ENCODE measurements at places on chromosomes 4 and X.

DNA sequence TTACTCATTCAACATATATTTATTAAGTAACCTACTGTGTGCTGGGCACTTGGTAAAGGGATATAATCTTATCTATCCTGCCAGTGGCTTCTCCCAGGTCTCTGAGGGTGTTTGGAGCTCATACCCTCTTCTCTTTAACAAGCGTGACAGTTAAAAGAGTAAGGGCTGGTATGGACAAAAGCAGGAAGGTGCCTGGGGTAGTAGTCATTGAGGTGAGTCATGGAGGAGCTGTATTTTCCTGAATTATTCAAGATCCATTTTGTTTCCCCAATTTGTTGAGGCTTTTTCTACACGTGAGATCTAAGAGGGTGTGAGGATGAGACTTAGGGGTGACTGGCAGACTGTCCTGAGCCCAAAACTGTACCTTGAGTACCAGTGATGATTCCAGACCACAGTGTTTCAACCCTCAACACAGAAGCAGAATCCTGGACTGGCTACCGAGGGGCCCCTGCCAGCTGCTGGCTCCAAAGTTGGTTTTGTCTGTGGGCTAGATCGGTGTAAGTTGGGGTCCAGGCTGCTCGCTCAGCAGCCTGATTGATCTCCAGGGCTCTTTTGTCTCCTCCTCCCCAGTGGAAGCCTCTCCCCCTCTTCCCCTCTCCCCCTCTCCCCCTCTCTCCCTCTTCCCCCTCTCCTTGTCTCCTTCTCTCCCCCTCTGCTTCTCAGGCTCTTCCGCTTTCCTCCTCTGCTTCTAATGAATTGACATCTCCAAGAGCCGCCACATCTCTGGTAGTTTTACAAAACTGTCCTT is at the start of gene DRP2:
Gene DRP2, plus strand, starts transcription at position 671 of the 748 bp plus-strand sequence. CDS start 11,862 bp downstream, outside the sequence.
- no peak for DNase-seq

- DNase-seq = peak; percentile 19
These were observed 134.1 kb downstream of the OR13H1 start for GRCh38 chrX:131677655-131678628.

DNA sequence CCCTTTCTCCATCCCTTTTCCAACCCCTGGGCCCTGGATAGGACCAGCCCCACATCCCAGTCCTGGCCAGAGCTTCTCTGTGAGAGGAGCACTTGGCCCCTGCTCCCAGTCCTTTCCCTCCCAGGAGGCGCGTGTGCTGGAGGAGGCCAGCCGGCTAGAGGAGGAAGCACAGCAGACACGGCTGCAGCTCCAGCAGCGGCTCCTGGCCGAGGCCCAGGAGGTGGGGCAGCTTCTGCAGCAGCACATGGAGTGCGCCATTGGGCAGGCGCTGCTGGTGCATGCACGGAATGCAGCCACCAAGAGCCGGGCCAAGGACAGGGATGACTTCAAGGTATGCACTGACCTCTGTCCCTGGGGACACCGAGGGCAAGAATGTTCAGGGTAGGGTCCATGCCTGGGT is 87.5 kb downstream of the EVC start:
- no peak for DNase-seq

- DNase-seq = no peak
These were observed 819 bp downstream of the PDLIM3 start for GRCh38 chr4:185534511-185534865.

DNA sequence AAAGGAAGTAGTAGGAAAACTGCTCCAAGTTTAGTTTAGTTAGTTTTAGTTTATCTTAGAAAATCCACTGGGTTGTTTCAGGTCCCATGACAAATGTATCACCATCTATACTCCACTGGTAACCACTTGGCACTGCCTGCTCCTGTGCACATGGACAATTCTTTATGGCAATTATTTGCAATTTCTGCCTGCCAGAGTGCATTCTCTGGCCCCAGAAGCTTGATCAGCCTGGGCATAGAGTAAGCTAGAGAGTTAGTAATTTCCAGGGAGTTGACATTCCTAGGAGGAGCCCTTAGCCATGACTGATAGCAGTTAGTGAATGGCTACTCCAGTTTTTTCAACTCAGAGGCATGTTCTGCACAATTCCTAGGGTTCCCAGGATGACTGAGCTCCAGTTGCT is 203.2 kb upstream of the FGF13 start:
- no peak for DNase-seq

DNA sequence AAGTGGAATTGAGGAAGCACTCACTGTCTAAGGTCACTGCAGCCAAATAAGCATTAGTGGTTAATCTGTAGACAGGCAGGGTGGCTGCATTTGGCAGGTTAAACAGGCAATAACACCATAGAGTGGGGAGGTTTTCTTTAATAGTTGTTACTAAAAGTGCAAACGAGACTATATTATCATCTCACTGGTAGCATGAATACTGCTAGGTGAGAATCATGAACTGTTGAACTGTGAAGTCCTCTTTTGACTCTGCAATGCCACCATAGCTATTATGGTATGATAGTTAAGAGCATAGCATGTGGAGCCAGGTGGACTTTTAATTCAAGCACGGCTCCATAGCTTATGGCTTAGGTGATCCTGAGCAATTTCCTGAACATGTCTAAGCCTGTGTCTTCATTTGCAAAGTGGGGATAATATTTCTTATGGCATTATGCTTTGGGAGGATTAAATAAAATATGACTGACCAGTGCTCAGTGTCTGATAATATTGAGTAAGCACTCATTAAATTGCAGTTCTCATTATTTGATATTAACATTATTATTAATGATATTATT is 235.6 kb upstream of the HHIP start:
- no peak for DNase-seq

DNA sequence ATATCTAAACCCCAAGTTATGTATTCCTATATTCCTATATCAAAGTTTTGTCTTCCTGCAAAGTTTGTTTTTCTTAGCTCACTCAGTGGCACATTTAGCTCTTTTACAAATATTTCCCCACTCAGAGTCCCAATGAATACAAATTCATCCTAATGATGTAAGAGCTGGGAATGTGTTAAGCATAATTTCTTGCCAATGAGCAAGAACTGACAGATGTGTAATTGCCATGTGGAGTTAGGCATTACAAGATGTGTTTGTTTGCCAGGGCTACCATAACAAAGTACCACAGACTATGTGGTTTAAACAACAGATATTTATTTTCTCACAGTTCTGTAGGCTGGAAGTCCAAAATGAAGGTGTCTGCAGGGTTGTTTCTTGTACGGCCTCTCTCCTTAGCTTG is 302.1 kb downstream of the KCTD8 start:
- DNase-seq = no peak

DNA sequence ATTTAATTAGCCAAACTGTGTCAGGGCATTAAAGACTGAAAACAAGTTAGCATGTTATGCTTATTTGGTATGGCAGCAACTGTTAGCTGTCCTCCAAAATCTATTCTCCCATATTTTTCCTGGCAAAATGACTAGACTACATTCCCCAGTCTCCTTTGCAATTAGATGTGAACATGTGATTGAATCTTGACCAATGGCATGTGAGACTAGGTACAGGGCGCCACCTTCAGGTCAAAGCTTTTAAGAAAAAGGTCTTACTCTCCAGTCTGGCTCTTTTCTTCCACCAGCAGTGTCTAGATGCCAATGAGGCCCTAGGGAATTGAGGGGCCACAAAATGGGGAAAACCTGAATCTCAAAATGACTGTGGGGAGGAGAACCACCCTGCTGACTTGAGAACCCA is 408.2 kb downstream of the SMARCA1 start:
- DNase-seq = peak; percentile 14
